ENCODE measurements at places on chromosomes 16 and 17.
A peak's percentile ranks its signal among the peaks of the same experiment; 100 is the strongest.

DNA sequence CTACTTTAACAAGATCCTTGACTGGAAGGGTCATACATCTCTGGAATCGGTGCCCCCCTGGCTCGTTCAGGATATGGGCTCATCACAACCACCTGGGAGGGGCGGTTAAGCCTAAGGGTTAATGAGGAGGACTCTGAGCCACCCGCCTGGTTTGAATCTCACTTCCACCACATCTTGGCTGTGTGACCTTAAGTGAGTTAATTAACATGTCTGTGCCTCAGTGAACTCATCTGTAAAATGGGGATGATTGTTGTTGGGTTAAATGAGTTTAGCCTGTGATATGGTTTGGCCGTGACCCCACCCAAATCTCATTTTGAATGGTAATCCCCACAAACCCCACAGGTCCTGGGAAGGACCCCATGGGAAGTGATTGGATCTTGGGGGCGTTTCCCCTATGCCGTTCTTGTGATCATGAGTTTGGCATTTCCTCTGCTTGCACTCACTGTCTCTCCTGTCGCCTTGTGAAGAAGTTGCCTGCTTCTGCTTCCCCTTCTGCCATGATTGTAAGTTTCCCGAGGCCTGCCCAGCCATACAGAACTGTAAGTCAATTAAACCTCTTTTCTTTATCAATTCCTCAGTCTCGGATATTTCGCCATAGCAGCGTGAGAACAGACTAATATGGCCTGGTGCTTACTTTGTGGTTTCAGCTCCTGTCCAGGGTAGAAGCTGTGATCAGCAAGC is 214.0 kb upstream of the CIBAR2 start:
- DNase-seq = no peak

DNA sequence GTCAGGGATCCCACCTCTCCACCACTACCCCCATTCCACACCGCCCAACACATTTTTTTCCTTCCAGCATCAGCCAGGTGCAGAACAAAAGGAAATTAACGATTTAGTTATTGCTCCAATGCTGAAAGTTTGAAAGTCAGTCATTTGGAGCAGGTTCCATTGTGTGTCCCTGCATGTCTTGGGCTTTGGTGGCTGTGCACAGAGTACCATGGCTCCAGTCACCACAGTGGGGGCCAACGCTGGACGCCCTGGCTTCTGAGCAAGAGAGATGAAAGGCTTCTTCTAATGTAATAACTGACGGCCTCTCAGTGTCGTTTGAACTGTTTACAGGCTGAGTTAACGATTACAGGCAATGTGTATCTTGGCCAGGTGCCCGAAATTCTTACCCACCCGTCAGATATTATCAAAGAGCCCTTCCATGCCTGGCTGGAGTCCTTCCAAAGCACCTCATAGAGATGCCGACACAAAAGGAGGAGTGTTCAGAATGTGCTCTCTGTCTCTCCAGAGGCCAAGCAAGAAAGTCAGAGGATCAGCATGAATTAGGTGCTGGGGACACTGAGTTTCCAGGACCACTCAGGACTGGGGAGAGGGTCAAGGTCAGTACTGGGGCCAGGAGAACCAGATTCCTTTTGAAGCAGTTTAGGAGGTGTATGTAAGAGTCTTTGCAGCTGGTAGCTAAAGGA is 25.9 kb downstream of the RNF43 start:
- DNase-seq = peak; percentile 94

DNA sequence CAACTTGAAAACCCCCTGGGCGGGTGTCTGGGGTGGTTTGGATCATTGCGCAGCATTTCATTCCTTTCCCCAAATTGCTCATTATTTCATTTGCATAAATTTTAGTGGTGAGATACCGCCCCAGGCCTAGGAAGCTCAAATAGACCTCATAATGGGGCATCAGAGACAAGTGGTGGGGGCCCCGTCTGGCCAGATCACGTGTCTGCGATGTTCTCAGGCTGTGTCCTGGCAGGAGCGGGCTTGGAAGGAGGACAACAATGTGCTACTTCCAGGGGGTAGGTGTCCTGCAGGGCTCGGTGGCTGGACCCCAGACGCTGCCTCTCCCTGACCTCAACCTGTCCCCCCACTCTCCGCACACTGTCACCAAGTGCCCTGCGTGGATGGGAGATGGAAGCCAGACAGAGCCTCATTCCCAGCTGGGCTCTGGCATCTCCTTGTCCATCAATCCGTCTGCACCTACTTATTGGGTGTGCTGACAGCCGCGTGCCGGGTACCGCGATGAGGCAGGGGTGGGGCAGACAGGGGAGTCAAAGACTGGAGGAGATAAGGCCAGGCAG is 116.9 kb downstream of the NTN1 start:
- DNase-seq = no peak

DNA sequence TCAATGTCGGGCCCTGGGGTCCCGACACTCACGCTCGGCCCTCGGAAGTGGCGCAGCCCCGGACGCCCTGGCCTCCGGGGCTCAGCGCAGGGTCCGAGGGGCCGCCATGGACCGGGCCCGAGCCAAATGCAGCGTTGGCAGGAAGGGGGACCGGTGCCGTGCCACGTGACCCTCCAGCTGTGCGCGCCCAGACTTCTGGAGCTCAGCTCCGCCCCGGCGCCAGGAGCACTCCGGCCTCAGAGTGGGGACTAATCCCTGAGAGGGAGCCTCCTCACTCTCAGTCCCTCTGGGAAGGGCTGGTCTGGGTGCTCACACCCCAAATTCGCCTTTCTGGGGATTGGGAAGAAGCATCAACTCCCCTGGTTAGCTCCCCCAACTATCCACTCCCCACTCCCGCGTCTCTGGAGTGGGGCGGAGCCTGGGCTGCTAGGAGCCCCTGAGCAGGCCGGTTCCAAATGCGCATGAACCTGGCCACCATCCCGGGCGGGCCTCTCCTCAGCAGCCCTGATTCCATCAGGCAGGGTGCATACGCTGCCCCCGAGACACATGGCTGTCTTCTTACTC is at the start of gene B3GNT9:
Gene B3GNT9, minus strand, starts transcription at position 166 of the 564 bp plus-strand sequence. CDS start 513 bp downstream, outside the sequence.
- DNase-seq = no peak

GRCh38 chr17:6408276-6408675 is 26.6 kb downstream of the AIPL1 start:
- DNase-seq = no peak
